ENCODE measurements at places on chromosomes 1 and 21.

GRCh38 chr1:200184196-200184595, 156.7 kb downstream of the NR5A2 start:
- peak; percentile 84 for DNase-seq

DNA sequence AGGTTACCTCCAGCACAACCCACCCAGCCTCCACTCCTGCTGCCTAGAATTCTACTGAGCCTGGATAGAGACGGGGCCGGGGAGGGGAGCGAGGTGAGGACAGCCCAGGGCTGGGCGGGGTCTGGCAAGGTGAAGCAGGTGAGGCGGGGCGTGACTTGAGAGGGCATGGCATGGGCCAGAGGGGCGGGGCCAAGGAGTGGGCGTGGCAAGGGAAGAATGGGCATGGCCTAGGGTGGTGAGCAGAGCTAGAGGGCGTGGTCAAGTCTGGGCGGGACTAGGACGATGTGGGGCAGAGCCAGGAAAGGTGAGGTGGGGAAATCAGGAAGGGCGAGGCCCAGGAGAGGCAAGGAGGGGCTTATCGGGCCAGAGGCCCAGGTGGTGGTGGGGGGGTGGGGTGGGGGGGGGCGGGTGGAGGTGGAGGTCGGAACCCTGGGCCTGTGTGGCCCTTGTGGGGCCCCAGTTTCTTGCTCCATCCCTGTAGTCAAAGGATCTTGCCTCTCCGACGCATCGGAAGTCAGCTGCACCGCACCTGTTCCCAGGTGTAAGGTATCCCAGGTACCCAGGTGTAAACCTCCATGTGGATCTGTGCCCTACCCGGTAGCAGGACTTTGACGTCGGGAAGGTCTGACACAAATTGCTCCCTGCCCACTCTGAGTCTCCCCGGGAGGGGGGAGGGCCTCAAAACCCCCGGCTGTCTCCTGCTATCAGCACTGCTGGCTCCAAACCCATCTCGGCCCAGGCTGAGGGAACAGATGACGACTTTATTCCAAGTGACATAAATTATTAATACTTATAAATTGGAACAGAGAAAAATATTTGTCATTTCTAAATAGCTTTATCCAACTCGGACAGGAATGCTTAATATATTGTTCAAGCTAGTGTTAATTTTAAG, 32.9 kb upstream of the UTS2 start:
- no peak for DNase-seq

DNA sequence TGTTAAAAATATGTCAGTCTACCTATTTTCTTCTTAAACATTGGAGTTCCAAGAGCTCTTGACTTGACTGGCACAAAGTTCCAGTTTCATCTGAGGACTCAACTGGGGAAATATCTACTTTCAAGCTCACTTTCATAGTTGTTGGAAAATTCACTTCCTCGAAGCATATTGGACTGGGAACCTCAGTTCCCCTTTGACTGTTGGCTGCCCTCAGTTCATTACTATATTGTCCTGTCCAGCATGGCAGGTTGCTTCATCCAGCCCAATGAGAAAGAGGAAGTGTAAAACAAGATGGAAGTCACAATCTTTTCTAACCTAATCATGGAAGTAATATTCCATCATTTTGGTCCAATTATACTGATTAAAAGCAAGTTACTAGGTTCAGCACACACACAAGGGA, 54.3 kb downstream of the ZNF697 start:
- peak; percentile 7 for DNase-seq

DNA sequence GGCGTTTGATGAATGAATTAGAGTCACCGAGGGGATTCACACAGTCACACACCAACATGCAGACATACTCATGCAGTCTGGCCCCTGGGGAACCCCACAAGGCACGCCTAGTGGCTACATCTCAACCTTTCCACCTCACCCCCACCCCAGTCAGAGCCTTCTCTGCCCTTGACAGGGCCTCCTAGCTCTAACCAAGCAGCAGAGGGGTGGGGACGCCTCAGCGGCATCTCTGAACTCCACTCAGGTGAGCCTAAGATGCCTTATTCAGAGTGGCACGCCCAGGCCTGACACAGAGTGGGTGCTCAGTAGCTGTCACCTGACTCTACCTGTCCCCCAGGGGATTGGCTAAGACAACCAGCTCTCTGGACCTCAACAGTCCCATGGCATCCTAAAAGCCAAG, 3.7 kb upstream of the SDC3 start:
- DNase-seq: no peak

DNA sequence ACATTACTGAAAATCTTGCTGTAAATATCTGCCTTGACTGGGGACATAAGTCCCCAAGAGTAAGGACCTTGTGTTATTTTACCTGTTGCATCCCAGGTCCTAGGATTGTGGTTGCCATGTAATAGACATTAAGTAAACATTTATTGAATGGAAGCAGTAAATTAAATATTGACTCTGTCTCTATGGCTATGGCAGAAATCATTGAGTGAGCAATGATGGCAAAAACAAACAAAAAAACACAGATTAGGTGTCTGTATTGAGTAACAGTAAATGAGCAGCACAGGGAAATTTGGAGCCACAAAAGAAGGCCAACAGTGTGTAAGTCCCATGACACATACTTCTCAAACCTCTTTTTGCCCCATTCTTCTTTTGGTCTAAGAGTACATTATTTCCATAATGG, 240.4 kb downstream of the NFIA start:
- DNase-seq: no peak

GRCh38 chr1:65357291-65357960, 48.1 kb downstream of the DNAJC6 start:
- no peak for DNase-seq

DNA sequence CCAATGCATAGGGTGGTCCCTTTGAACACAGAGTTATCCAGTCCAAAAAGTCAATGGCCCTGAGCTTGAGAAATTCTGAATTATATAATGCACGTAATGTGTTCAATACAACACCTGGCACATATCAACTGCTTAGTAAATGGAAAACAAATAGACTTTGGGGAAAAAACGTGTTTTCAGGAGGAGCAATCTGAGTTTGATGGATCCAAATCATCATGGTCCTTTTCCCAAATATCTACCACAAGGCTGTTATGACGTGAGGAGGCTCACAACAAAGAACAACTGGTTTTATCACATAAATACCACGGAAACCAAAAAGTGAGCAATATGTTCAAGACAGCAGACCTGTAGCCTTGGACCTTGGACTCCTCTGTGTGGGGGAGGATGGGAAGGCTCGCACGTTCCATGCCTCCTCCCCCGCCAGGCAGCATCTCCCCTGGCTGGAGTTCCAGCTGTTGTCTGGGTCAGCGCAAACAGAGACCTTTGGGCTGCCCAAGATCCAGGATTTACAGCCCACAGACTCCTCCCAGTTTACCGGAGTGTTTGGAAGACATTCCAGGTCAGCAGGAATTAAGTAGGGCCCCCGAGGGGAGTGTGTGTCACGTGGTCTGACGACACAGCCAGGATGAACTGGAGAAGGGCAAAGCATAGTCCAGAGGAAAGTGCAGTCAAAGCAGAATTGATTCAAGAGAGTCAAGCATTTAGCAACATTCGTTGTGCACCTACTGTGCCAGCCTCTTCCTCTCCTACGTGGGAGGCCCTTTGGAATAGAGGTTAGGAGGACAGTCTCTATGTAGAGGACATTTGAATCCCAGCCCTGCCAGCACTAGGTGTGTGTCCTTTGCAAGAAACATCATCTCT, 32.2 kb upstream of the MED18 start:
- DNase-seq: no peak

DNA sequence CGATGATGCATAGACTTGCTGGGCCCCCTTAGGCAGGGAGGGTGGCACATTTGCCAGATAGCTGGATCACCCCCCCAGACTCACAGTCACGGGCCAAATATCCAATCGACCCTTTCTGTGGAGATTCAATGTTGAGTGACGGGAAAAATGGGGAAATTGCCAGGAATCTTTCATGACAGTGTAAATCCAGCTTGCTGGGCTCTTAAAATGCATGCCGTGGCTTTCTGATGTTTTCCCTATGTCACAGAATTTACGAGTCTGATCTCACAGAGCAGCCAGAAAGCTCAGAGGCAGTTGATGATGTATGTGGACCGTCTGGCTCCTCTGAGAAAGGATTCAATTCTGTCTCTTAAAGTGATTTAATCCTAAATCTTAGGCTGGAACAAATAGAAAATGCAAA, 150.1 kb upstream of the ZNF644 start:
- peak; percentile 13 for DNase-seq

GRCh38 chr1:207646944-207647579, 2.1 kb downstream of the CR1L start:
- no peak for DNase-seq

- peak; percentile 48 for DNase-seq
Measured at GRCh38 chr1:184945029-184945428, 29.3 kb downstream of the NIBAN1 start.

DNA sequence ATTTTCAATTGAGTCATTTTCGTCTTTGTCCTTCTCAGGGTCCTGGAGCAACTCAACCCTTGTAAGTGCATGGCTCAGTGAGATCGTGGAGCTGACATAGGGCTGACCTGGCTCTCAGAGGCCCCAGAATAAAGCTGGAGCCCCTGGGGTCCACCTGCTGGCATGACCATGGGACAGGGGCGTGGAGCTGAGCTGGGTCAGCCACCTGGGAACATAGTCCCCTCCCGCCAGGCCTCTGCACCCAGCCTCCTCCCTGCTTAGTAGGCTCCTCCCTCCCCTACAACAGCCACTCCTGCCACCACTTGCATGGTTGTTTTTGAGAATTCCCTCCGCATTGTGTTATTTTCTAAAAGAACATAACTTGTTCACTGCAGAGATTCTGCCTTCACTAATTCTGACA, 3.1 kb upstream of the RIPK4 start:
- DNase-seq: no peak

DNA sequence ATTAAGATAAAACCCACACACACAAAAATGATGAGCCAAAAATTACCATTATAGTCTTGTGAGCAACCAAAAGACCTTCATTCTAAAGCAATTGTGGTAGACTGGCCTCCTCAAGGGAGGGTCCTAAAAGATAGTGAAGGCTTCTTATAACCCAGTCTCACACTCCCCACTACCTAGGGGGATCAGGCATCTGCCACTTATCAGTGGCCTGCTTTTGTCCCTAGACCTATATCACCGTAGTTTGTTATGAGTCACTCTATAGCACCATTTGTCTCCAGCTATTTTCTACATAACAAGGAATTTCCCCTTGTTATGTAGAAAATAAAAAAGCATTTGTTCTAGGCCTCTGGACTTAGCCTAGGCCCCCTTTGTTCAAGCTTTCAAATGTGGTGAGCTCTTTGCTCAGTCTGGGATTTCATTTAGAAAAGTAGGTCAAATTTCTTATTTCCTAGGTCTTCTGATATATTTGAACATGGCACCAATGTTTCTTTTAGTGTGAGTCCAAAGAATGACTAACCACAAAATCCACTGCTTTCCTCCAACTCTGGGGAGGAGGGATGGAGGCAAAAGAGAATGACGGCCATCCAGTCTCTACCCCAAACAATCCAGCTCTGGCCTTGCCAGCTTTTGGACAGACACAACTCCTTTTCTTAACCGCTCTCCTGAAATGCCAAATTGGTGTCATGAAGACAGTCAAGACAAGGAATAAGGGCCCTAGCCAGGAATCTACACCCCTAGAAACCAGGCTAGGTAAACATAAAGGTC, 8.9 kb downstream of the ADAR start:
- DNase-seq: peak; percentile 45

DNA sequence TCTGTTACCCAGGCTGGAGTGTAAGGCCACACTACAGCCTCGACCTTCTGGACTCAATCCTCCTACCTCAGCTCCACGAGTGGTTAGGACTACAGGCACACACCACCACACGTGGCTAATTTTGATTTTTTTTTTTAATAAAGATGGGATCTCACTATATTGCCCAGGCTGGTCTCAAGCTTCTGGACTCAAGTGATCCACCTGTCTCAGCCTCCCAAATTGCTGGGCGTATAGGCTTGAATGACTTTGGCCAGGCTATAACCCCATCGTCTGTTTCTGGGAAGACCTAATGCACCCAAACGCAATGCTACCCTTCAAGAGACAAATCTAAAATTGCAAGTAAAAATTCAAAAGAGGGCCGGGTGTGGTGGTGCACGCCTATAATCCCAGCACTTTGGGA, 52.1 kb downstream of the DAP3 start:
- no peak for DNase-seq

Data from fibroblast of the aortic adventitia (primary cell).